ENCODE measurements at places on chromosomes 5 and 9. TPM values are rescaled to one million over a fixed set of nuclear protein-coding genes. Genes with fewer than 3 reads are reported as not detected.
A peak's percentile ranks its signal among the peaks of the same experiment; 100 is the strongest.

Gene OR13C5
- total RNA-seq, result not detected

DNA sequence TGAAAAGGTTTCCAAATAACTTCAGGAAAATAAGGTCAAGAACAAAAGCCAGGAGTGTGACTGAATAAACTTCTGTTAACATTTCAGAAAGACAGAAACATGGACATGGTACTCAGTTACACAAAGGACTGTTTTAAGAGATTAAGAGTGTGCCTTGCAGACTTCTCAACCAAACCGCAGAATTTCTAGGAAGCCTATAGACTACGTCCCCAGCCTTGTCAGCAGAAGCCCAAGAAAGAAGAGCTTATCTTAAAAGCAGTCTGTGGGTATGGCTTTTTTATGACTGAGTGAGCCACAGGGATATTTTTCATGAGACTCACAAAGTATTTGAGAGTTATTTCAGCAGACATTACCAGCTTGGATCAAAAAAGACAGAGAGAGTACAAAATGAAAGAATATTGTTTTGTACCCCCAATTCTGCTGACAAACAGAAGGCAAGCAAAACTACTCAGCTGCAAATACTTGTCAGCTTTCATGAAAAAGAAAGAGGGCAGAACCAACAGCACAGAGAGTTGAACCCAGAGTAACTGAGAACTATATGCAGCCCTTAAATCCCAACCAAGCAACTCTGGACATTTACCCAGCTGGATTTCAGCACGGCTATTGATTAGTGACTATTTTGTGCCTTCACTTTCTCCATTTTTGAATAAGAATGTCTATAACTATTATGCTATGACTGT is 711.0 kb upstream of the CTNND2 start:
- DNase-seq, result peak; percentile 45

DNA sequence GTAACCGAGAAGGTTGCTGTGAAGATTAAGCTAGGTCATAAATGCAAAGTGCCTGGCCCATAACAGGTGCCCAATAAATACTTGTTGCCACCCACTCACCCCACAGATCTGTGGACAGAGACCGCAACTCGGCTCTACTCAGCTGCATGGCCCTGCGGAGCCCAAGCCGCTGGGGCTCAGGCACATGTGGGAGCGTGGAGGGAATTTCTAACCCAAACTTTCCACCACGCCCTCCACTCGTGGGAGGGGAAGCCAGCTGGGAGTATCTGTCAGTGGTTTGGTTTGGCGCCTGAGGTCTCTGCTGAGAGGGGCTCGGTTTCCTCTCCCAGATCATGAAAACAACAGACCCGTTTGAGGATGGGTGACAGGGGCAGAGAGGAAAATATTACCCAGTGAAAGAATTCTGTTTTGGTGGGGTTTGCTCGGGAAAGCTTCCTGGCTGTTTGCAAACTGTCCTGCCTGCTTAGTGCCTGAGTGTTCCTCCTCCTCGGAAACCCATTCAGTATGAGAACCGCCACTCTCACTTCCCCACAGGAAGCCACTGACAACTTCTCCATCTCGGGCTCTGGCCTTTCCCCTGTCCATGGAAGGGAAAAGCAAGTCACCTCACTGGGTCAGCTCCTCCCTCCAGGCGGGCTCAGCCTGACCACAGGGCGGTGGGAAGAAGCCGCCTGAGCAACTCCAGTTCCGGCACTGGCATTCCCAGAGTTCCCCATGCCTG is 60.1 kb downstream of the RGS3 start:
- no peak for DNase-seq

GRCh38 chr5:56088431-56088949 is 93.7 kb upstream of the IL6ST start:
- DNase-seq, result no peak

Gene CTSV
- total RNA-seq, result 11.4 TPM

DNA sequence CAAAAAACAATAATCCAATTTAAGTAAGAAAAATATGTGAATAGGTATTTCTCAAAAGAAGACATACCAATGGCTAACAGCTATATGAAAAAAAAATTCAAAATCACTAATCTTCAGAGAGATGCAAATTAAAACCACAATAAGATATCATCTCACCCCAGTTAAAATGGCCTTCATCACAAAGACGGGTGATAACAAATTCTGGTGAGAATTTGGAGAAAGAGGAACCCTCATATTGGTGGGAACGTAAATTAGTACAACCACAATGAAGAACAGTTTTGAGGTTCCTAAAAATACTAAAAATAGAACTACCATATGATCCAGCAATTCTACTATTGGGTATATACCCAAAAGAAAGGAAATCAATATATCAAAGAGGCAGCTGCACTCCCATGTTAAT is 94.3 kb downstream of the TMEM167A start:
- DNase-seq, result no peak

- no peak for DNase-seq
These were observed 149.2 kb downstream of the SGCD start for GRCh38 chr5:156476158-156476551.

Gene PRRT1B
- not detected for total RNA-seq

DNA sequence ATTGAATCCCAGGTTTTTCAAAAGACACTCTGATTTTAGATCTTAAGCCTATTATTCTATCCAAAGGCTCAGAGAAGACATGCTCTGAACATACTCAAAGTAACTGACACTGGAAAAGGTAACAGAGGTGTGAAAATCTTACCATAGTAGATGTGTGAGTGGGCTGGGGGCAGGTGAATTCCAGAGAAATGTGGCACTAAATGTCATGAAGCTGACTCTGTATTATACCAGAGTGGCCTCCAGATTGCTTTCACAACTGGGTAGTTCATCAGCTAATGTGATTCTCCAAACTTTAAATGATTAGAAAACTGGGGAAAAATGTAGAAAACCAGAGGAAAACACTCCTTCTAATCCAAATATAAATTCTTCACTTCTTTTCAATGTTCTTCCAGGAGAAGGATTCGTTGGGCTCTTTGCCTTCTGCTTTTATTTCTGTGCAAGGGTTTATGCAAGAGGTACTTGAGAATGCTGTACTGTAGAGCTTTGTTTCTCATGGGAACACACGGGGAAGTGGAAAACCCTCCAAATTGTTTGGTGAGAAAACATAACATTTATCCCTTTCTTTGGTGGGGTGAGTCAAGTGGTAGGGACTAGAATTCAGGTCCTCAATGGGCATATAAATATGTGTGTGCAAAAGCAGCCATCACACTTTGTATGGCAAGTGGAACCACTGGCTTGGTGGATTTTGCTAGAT is at the start of gene SCGB3A2:
Gene SCGB3A2 (plus strand): TSS at position 646 of the 694 bp plus-strand sequence. CDS start 93 bp downstream, outside the sequence.
- no peak for DNase-seq

Gene DMRT3
- total RNA-seq, result not detected

DNA sequence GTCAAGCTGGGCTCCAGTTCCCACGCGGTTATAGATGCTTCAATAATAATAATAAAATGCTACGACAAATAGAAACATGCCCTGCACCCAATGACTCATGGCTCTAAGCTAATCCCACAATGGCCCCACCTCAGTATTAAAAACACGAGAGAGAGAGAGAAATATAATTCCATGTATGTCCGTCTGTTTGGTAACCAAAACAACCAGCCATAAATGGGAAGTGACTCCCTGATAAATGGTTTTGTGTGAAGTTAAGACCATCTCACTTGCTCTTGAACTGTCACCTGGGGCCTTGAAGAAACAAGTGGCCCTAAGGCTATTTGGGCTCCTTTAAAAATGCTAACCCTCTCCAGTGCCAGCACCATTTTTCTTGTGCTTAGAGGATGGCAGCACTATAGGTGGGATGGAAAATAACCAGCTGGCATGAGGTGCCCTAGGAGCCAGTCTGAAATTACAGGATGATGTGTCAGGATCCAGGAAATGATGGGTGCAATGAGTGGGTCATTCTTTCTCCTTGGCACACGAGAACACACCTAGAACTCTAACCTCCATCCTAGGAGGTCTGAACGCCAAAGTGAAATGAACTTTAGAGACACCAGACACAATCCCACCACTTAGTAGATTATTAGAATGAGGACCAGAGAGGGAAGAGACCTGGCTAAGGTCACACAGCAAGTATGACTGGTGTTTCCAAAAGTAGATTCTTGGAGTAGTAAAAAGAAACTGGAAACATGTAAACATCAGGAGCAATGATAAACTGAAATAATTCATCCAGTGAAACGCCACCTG is 35.7 kb upstream of the ADRB2 start:
- DNase-seq, result peak; percentile 94

- no peak for DNase-seq
These were observed 109.2 kb downstream of the ARHGEF28 start for GRCh38 chr5:73735032-73735734.

DNA sequence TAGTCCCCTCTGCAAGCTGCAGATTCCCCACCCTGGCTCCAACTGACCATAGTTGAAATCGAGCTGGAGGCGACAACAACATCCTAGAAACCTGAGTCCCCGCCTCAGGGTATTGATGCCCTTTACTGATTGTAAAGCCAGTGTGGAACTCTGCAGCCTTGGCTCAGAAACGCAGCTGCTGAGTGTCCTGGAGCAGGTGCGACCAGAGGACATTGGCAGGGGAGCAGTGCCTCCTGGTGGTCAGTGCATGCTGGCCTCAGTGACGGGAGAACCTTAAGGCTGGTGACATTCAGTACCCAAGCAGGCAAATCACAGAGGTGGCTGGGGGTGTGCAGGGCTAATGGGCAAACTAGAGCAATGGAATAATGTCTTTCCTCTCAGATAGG is 20.4 kb upstream of the ZNF354B start:
- peak; percentile 82 for DNase-seq

DNA sequence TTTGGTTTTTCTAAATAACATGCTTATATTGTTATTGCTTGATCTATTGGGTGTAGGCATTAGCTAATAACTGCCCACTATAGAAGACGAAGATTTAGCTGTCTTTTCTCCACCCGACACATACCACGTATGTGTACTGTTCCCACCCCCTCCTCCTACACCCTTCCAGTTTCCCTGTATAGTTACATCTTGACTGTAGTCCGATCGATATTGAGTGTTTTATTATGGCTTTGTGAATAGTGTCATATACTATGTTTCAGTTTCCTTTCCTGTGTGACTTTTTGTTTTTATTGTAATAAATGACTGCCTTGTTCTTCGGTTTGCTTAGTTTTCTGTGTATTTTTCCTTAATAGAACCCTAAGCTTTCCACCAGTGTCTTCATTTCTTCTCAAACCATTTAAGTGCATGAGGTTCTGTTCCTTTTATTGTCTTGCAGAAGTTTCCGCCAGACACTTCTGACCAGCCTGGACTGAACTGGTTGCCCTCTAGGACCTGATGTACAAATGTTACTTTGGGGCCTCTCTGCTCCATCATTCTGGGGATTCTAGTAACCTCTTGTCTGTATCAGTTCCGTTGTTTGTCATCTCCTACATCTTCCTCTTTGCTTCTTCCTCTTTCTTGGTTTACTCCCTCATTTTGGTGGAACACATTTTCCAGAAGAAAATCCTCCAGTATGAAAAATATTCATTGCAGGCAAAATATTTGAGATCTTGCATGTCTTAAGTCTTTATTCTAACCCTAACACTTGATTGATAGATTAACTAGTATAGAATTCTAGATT is 61.8 kb downstream of the PRKACG start:
- no peak for DNase-seq

DNA sequence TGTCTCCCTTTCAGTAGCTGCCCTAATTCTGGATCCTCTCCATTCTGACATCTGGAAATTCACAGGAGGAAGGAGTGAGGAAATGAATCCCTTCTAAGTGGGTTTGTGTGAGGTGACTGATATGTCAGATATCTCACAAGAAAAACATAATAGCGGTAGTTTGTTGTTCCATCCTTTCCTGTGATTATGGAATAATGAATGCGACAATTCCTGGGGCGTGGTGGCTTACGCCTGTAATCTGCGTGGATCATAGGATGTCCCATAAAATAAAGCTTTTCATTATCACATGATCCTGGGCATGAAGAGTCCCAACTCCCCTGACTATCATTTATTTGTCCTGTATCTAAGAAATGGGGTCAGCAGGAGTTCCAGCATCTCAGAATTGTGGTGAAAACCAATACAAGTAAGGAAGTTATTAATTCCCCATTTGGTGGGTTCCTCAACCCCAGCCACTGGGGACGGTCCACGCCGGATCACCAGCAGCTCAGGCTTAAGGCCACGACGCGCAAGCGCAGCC is 375 bp upstream of the C5orf24 start:
- DNase-seq, result no peak

- DNase-seq, result no peak
These were observed 55.3 kb downstream of the GADD45G start for GRCh38 chr9:89659891-89660685.

DNA sequence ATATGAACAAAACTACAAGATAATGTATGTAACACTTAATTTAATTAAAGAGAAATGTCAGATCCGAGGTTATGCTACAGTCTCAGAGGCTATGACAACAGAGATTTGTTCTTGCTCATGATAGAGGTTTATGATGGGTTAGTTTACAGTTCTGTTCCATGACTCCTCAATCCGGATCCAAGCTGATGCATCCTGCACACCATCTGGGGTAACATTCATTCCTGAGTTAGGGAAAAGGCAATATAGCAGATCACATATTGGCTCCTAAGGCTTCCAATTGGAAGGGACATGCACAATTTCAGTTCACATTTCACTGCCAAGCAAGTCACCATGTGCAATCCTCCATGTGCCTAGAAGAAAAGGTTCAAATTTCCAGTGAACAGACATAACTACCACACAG is 40.4 kb downstream of the ABLIM3 start:
- DNase-seq, result no peak

GRCh38 chr5:33415811-33416354 is 24.9 kb upstream of the TARS1 start:
- DNase-seq, result no peak

Gene FAT2
- not detected for total RNA-seq

DNA sequence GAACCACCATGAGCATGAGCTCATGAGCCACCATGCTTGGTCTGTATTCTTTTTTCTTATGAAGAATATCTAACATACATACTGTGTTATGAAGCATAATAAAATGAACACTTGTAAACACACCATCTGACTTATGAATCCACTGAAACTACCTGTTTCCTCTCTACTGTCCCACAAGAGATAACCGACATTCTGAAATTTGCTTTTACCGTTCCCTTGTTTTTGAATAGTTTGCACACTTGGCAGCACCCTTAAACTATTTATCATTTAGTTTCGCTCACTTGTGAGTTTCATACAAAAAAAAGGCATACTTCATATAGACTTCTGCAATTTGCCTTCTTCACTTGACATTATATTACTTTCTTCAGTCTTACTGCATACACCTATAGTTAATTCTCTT is 8.9 kb downstream of the LARS1 start:
- DNase-seq, result no peak

- peak; percentile 40 for DNase-seq
These were observed 143.4 kb downstream of the PALM2AKAP2 start for GRCh38 chr9:109923471-109923760.

DNA sequence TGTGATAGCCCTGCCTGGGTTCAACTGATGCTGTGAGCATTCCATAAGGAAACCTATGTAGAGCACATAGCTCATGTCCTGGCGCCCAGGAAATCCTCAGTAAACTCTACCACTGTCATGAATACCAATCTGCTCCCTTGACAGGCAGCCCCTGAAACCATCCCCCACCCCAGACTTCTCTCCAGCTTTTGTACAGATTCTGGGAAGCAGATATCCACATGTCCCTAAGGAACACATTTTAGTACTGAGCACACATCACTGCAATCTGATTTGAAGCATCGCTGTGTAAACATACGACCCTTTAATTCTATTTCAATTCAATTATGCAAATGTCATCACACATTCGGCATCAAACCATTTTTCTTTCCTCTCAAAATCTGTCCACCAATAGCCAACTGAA is 89.5 kb upstream of the FSTL4 start:
- DNase-seq, result no peak

- no peak for DNase-seq
These were observed 96.4 kb downstream of the COL5A1 start for GRCh38 chr9:134737842-134738580.
